ENCODE measurements at places on chromosomes 7 and 10.

GRCh38 chr10:132410056-132410778, 13.2 kb downstream of the PWWP2B start:
- no peak for DNase-seq

- no peak for DNase-seq
Observed at GRCh38 chr10:5047912-5048628, 44.4 kb upstream of the AKR1C2 start.

DNA sequence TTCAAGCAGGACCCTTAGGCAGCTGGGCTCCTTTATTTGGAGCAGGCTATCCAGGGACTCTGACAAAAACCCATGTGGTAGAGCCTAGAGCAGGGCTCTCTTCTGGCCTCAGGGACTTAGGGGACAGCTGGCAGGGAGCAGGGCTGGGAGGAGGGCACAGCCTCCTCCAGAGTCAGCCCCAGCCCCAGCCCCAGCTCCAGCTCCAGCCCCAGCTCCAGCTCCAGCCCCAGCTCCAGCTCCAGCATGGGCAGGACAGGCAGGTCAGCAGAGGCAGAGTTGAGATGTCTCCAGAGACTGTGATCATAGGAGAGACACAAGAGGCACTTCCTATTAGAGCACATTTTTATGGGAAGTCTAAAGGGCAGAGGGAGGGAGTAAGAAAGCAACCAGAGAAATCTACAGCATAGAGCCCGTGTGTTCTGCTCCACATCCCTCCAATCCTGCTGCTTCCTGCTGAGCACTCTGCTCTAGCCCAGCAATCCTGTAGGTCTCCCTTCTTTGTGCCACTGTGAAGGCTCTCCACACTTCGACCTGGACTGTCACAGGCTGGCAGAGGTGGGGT, 13.3 kb upstream of the C10orf53 start:
- DNase-seq = no peak

DNA sequence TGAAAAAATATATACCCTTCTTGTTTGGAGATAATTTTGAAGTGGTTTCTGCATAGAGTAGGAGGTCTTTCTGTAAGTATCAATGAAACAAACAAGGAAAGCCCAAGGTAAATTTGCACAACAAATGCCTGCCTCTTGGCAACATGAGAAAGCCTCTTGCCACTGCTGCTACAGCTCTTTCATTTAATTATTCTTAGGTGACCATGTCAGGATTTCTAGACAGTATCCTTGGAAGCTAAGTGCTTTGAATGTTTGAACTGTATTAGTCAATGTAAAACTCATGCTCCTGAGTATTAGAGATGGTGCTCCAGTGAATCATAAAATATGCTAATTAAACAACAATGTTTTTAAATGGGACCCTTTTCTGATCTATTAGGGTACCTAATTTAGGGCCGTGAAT, 81.2 kb upstream of the ITGB1 start:
- no peak for DNase-seq

Data from hypothalamus (tissue), 51 donors.